ENCODE measurements at places on chromosomes 3 and 15.

DNA sequence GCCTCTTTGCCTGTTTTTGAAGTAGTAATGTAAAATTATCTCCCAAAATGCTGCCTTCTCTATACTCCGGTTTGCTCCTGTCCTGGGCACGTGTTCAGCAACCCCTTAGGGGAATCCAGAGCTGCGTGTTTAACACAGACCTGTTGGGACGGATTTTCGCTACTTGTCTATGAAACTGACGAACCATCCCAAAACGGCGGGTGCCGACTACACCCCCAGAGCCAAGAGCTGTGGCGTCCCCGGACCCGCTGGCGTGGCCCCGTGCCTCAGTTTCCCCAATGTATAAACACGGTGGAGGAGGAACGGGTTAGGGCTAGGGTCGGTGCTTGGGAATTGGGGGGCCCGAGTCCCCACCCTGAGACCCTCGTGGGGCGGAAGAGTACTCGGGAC lies 473 bp downstream of the FHIT start:
- peak; percentile 52 for DNase-seq

GRCh38 chr15:74976159-74976558 lies 19.2 kb upstream of the SCAMP5 start:
- DNase-seq: no peak

GRCh38 chr3:142725357-142725739 lies 1.5 kb downstream of the TRPC1 start:
- no peak for DNase-seq

- DNase-seq: no peak
Measured at GRCh38 chr3:98778383-98778782, 15.2 kb downstream of the ST3GAL6 start.

DNA sequence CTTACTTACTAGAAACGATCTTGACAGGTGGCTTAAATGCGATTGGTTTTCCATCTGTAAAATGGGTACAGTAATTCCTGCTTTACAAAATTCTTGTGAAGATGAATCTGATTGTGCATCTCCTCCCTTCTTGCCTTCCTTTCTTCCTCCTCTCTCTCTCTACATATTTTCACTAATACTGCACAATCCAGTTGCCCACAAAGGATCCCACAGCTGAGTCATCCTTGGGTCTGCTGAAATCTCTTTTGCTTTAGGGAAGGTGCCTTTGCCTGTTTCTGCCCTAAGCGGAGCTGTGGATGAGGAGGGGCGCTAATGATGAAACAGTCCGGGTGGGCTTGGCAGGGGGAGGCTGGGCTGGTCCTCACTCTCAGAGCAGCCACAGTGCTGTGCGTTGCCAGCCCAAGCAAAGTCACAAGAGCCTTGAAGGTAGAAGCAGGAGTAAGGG lies 46.1 kb downstream of the AMOTL2 start:
- peak; percentile 24 for DNase-seq

DNA sequence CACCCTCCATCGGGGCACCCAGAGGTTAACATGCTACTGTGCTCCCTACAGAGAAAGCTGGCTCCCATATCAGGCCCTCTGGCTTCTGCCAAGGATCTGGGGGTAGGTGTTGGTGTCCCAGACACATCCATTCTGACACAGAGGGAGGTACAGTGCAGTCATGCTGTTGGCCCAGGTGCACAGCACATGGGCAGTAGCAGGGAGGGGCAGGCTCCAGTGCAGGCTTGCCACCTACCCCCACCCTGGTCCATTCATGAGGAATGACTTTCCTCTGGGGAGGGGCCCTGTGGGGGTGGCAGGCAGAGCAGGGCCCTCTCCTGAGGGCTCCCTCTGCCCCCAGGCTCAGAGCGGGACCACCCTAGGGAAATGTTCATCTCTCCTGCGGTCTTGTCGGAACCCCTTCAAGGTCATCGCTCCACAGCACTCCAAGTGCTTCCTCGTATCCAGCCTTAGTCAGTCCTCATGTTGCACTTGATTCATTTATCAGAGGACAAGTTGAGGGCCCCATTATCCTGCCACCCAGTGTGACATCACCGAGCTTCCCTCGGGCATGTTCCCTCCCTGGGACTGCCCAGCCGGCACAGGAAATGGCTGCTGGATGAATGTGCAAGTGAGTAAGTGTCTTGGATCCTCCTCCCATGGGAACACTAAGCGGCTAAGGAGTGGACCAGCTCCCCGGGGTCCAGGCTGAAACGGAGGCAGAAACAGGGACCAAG lies 10.0 kb downstream of the DUSP7 start:
- DNase-seq: no peak

DNA sequence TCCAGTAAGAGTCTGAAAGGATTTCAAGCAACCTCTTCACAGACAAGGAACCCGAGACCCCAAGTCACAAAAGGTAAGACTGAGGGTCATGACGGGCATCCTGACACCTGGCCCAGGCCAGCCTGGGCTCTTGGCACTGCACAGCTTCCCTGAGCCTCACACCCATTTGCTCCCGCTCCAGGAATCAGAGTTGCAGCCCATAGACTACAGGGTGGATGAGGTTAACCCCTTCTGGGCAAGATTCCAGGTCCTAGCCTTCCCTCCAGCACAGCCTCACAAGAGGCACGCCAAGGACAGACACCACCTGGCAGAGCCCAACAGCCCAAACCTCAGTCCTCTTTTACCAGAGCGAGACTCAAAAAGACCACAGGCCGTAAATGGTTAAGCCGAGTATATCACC lies 36.2 kb downstream of the RBPMS2 start:
- DNase-seq: no peak

GRCh38 chr3:106251160-106251892 lies 382.5 kb upstream of the CBLB start:
- DNase-seq: no peak

DNA sequence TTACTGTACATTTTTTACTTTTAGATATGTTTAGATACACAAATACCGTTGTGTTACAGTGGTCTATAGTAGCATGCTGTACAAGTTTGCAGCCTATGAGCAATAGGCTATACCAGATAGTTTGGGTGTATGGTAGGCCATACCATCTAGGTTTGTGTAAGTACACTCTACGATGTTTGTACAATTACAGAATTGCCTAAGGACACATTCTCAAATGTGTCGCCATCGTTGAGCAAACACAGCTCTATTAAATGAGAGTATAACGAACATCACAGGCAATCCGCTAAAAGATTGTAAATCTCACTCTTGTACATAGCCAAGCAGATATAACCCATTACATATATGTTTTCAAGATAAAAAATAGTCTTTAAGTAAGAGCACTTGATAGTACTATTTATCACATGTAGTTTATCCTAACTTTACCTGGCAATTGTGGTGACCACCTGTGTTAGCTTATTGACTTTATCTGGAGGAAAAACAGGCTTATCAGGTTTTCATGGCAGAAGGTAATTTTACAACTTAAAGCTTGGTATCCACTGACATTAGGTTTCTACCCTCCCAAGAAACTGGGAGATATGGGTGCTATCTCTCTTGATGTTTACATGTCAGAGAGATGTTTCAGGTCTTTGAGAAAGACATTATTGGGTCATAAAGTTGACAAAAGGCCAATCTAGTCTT lies 898.7 kb downstream of the NSUN3 start:
- no peak for DNase-seq

GRCh38 chr15:22989576-22990477 lies 9.7 kb upstream of the CYFIP1 start:
- DNase-seq: no peak

GRCh38 chr3:197343656-197344408 lies 45.4 kb upstream of the DLG1 start:
- DNase-seq: peak; percentile 29

DNA sequence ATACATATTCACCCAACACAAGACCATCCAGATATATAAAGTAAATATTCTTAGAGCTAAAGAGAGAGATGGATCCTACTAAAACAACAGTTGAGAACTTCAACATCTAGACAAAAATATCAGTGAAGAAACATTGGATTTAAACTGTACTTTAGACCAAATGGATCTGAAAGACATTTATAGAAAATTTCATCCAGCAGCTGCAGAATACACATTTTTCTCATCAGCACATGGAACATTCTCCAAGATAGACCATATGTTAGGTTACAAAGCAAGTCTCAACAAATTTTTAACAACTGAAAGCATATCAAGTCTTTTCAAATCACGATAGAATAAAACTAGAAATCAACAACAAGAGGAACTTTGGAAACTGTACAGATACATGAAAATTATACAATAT lies 369.0 kb upstream of the CCDC54 start:
- no peak for DNase-seq

GRCh38 chr3:44021651-44022594 lies 219.8 kb upstream of the TOPAZ1 start:
- DNase-seq: no peak

- DNase-seq: peak; percentile 72
Measured at GRCh38 chr15:96345560-96346399, 15.3 kb downstream of the NR2F2 start.

- no peak for DNase-seq
Measured at GRCh38 chr15:23616536-23616935, 31.1 kb downstream of the MAGEL2 start.

- no peak for DNase-seq
Measured at GRCh38 chr15:51838270-51838669, 8.8 kb downstream of the TMOD3 start.

All from left lobe of liver (tissue), 2 donors.